ENCODE measurements at places on chromosomes 2 and 18.

GRCh38 chr2:182810087-182810486 is 56.4 kb downstream of the FRZB start:
- no peak for DNase-seq

- DNase-seq, result no peak
Measured at GRCh38 chr2:203853271-203853670, 14.3 kb upstream of the CTLA4 start.

GRCh38 chr2:16327326-16327725 is 338.3 kb downstream of the CYRIA start:
- DNase-seq, result no peak

DNA sequence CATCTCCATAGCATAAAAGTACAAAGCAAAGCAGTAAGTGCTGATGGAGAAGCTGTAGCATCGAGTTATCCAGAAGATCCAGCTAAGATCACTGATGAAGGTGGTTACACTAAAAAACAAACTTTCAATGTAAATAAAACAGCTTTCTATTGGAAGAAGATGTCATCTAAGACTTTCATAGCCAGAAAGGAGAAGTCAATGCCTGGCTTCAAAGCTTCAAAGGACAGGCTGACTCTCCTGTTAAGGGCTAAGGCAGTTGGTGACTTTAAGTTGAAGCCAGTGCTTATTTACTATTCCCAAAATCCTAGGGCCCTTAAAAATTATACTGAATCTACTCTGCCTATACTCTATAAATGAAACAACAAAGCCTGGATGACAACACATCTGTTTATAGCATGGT is 44.0 kb downstream of the METTL8 start:
- no peak for DNase-seq

DNA sequence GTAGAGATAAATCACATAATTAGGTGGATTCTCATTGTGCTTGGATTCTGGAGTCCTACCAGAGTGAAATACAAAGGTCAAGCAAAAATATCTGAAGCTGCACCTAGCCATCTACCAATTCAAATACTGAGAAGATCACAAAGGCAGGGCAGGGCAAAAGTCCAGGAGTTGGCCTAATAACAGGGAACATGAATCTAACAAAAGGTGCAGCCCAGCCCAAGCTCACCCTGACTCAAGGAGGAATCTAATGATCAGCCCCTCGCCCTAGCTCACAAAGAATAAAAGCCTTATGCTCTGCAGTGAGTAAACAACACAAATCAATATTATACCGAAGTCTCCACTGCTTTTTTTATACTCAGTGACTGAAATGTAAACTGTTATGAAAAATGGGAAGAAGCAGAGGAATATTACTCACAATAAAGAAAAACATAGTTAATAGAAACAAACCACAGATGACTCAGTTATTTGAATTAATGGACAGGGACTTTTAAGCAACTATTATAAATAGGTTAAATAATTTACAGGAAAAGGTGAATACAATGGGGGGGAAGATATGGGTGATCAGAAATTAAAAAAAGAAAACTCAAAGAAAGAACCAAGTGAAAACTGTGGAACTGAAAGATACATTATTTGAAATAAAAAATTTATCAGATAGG is 49.5 kb downstream of the ANTXR1 start:
- DNase-seq, result no peak

DNA sequence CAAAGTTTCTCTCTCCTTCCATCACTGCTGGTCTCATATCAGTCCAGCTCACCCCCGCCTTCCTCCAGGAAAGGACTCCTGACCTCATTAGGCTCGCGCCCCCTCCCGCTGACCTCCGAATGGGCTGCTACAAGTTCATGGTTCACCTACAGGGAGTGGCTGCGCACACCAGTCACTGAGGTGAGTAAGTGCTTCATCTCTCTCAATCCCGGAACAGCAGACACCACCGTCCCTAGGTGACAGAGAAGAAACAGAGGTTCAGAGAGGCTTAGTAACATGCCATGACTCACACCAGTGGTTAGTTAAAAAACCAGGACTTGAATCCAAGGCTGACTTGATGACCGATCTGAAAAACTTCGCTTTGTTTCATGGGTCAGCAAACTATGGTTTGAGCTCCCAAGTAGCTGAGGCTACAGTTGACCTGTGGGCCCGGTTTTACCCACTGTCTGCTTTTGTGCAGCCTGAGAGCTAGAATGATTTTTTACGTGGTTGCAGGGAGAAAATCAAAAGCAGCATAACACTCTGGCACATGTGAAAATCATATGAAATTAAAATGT is 42.0 kb downstream of the ZFP36L2 start:
- DNase-seq, result peak; percentile 59

DNA sequence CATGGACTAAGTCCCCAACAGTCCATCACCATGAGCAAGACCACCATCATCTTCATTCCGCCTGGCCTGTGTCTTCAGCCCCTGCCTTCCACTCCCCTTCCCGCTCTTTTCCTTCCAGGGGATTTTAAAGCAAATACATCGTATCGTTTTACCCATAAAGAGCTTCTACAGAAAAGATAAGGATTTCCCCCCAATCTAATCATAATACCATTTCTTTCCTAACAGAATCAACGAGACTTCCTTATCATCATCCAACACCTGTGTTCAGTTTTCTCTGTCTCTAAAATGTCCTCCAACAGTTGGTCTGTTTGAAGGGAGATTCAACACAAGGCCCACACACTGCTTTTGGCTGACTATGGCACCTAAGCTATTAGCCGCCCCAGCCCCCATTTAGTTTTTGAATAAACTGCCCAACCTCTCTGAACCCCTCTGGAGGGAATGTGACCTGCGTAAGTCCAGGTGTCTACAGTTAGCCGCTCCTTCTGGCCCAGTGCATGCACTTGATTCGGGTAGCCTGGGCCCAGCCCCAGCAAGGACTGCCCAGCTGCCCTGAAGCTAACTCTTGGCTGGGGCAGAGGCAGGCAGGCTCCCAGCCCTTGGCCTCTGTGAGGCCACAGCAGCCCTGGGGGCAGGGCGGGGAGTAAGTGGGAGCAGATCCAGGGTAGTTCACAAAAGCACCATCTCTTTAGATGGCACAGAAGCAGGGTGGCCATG is 25.3 kb upstream of the SEMA4C start:
- DNase-seq, result no peak

DNA sequence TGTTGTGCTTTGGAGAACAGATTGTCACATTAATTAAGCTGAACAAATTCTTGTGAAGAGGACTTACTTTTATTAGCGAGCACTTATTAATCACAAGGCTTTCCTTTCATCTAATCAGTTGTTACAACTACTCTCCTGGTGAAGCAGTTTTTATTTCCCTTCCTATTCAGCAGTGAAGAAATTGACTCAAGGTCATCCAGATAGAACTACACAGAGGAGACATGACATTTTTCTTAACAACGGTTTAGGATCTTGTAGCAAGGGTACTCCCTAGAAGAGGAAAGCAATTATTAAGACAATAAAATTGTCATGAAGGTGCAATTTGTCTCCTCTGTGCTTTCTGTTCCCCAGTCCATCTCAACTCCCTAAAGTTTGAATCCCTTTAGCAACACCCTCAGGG is 61.3 kb downstream of the POLE4 start:
- DNase-seq, result no peak

DNA sequence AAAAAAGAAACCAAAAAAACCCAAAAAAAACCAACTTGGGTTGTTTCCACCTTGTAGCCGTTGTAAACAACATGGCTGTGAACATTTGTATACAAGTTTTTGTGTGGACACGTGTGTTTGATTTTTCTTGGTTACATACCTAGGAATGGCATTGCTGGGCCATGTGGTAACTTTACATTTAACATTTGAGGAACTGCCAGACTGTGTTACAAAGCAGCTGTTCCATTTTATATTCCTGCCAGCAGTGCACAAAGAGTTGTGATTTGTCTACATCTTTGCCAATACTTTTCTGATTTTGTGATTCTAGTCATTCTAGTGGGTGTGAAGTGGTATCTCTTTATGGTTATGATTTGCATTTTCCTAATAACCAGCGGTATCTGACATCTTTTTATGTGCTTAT is 22.5 kb downstream of the LPIN1 start:
- DNase-seq, result no peak

- DNase-seq, result no peak
Measured at GRCh38 chr2:54013996-54014395, 43.2 kb upstream of the PSME4 start.

DNA sequence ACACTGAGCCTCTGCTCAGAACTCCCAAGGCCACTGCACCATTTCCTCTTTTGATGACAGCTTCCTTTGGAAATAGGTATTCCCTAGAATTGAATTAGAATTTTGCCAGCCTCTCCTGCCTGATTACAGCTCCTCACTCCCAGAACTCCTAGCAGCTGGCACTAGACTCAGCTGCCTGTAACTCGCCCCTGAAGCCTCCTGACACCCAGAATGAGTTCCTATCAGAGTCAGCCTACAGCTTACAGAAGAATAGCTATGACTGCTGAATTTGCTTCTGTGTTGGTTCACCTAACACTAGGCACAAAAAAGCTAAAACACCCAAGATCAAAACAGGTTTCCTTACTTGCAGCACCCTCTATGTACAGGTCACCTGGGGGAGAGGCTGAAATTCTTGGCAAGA is 108.2 kb upstream of the PTPRM start:
- no peak for DNase-seq

DNA sequence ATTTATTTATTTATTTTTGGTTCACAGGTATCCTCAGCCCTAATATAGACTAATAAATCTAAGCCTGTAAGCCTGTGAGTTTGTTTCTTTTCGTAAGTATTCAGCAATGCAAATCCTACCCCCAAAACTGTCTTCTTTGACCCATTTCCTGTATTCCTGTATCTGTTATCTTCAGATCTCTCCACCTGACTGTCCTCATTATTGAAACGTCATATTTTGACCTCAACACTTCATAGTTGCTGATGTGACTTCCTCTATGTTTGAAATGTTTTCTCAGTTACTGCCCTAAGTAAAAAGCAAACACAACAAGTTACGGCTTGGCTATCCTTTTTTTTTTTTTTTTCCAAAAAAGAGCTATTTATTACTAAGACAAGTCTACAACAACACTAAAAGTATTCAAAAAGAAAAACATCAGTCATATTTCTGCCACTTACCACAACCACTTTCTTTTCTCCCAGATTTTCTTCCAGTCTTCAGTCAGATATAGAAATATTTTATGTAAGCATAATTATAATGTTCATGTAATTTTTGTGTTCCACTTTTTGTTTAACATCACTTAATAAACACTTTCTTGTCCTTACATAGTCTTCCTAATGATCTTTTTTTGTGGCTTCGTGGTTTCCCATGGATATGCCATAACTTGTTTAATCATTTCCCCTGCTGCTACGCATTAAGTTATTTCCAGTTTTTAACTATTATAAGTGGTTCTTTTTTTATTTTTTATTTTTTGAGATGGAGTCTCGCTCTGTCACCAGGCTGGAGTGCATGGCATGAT is 45.0 kb upstream of the EML4 start:
- no peak for DNase-seq

GRCh38 chr2:102704531-102704930 is 57.3 kb upstream of the TMEM182 start:
- DNase-seq, result no peak
